ENCODE measurements at places on chromosomes 13 and 19. TPM values are rescaled to one million over a fixed set of nuclear protein-coding genes. Genes with fewer than 3 reads are reported as not detected.

The DZIP1 gene
- 0.13 TPM for total RNA-seq

The PSG2 gene
- not detected for total RNA-seq

The CEACAM8 gene
- not detected for total RNA-seq

The PRRG2 gene
- total RNA-seq = 1.2 TPM

The URI1 gene
- 76.9 TPM for total RNA-seq

The KIR3DL1 gene
- total RNA-seq = 0.11 TPM

The OR7A5 gene
- not detected for total RNA-seq

The ZNF708 gene
- 11.5 TPM for total RNA-seq

The PLIN4 gene
- not detected for total RNA-seq

Measured in CD8-positive, alpha-beta memory T cell (primary cell).